Epithelial cell of esophagus (primary cell): ENCODE measurements at places on chromosomes 3 and 15.

DNA sequence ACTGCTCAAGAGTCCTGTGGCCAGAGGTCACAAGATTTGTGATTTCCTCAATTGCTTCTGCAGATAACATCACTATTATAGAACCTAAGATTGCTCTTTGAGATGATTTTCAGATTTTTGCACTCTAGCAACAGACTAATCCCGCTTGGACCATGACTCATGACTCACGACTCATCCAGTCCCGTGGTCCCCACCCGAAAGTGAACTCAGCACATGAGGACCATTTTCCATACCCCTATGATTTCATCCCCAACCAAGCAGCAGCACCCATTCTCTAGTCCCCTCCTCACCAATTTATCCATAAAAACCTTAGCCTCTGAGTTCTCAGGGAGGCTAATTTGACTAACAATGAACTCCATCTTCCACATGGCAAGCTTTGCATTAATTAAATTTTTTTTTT, 106.3 kb upstream of the ALCAM start:
- no peak for DNase-seq

GRCh38 chr3:184604039-184604601, 42.5 kb downstream of the EPHB3 start:
- DNase-seq = no peak

GRCh38 chr3:192819001-192819569, 91.7 kb upstream of the FGF12 start:
- peak; percentile 83 for DNase-seq

DNA sequence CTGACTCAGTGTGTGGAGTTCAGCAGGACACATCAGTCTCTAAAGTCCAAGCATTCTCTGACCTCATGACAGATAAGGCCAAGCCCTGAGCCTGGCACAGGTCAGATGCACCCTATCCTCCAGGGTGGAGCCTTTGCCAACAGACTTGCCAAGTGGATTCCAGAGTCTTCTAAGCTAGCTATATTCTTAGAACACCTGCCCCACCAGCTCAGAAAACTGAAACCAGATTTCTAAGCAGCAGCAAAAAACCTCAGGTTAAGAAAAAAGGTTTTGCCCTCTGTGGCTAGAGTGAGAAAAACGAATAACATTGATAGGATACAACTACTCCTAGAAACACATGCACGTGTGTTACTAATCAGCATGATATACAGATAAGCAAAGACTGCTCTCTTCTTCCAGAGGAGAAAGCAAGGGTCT, 11.6 kb downstream of the RMDN3 start:
- DNase-seq = no peak

DNA sequence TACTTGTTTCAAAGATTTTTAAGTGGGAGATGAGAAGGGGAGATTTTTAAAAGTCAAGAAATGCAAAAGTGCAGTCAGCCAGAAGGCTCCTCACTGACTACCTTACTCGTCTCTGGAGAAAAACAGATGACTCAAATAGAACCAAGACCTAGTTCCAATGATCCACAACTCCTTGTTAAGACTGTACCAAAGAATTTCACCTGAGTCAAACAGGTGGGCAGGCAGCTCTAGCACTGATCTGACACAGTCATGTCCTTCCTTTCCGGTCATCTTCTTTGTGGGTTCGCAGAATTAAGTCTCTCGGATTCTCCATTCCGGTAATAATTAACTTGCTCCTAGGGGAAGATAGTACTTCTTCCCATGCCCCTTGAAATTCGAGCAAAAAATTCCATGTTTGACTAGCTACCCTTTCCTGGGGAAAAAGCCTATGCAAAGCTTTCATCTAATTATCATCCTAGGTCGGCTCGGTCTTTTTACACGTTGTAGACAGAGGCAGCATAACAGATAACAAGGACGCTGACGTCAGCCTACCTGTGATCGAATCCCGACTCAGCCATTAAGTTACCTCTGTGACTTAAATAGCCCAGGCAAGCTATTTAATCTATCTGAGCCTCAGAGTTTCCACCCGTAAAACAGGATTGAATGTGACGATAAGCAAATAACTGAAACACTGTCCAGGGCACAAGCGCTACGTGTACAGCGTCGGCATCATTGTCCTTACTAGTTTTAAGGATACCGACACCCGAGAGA, 758 bp downstream of the SELENOK start:
- DNase-seq = peak; percentile 77

GRCh38 chr3:20059929-20060328, 19.7 kb downstream of the KAT2B start:
- no peak for DNase-seq

DNA sequence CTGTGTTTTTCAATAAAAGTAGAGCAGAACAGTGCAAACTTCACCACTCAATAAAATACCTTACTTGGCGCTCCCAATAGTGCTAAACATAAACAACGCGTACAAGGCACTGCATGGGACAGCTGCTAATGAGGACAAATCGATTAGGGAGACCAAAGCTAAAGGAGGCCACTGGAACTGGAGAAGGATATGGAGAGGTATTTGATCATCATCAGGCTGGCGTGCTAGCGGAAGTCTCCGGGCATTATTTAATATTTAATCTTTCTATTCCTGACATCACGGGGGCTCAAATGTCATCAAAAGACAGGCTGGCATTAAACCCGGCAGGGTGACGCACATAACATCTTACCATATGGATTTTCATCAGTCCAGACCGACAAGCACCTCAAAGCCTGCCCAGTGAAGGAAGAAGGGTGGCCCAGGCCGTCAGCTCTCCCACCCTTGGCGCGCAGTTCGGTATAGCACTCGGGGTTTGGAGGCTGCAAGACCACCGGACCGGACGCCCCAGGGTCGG, 604 bp downstream of the CCPG1 start:
- peak; percentile 27 for DNase-seq

DNA sequence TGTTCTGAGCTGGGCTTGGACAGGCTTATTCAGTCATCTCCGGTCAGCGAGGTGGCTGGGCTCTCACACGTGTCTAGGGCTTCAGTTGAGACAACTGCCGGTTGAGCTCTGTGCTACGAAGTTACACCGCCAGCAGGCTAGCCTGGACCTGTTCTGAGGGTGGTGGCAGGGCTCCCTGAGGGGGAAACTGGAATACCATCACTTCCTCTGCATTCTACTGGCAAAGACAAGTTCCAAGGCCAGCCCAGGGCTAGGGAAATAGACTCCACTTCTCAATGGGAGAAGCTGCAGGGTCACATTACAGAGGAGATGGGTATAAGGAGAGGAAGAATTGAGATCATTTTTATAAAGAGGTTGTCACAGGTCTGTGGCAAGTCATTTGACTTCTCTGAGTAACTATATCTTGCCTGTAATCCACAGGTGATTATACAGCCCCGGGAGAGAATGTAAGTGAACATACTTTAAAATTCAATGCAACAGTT, 106.8 kb upstream of the IL12A start:
- peak; percentile 99 for DNase-seq

GRCh38 chr3:175411946-175412345, 552.8 kb downstream of the NAALADL2 start:
- DNase-seq = no peak

GRCh38 chr3:31932990-31933389, 48.1 kb downstream of the OSBPL10 start:
- DNase-seq = no peak

GRCh38 chr15:27454281-27455075, 483.5 kb downstream of the GABRG3 start:
- peak; percentile 83 for DNase-seq

GRCh38 chr15:33460166-33460805, 149.5 kb downstream of the RYR3 start:
- DNase-seq = peak; percentile 96

GRCh38 chr3:102481050-102481449, 46.2 kb downstream of the ZPLD1 start:
- DNase-seq = no peak

DNA sequence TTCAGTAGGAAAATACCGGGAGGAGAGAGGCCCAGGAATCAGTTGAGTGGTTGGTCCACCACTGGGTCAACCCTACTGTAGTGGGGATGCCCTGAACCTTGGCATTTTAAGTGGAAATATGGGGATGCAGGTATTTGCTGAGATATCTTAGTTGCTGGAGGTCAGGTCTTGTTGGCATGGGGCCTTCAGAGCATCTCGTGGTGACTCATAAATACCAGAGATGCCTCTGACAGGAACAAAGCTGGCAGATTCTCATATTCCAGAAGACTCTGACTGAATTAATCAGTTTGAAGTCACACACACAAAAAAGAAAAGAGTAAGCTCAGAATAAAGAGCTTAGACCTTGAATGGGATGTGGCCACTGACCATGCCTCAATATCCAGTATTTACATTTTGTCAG, 91.6 kb downstream of the CACNA2D3 start:
- DNase-seq = peak; percentile 7

GRCh38 chr15:74200412-74200815, 2.2 kb downstream of the STRA6 start:
- DNase-seq = peak; percentile 90

GRCh38 chr3:159898147-159898546, 90.5 kb upstream of the IL12A start:
- no peak for DNase-seq

DNA sequence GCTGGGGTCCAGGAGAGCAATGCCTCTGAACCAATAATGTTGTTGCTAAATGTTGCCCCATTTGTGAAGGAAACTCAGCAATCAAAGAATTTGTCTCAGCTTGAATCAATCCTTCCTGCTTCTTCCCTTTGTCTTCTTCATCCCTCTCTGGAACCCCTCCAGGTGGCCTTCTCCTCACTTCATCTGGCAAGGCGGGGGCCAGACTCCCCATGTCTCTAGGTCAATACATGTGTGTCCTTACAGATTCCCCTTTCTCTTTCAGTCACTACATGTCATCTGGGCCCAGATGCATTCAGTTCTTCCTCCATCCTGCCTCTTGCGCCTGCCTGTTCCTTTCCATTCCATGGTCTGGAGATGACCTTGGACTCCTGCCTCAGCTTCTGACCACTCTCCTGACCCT, 8.0 kb upstream of the LTF start:
- DNase-seq = no peak

GRCh38 chr3:48565591-48566400, 2.2 kb upstream of the UCN2 start:
- DNase-seq = peak; percentile 73

DNA sequence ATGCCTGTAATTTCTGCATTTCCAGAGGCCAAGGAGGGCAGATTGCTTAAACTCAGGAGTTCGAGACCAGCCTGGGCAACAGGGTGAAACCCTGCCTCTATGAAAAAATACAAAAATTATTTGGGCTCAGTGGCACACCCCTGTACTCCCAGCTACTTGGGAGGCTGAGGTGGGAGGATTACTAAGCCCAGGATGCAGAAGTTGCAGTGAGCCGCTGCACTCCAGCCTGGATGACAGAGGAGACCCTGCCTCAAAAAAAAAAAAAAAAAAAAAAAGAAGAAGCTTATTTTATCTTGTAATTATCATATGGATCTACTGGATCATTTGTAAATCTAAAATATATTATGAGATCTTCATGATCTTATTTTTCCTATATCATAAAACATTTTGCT, 84.1 kb downstream of the PPCDC start:
- no peak for DNase-seq

DNA sequence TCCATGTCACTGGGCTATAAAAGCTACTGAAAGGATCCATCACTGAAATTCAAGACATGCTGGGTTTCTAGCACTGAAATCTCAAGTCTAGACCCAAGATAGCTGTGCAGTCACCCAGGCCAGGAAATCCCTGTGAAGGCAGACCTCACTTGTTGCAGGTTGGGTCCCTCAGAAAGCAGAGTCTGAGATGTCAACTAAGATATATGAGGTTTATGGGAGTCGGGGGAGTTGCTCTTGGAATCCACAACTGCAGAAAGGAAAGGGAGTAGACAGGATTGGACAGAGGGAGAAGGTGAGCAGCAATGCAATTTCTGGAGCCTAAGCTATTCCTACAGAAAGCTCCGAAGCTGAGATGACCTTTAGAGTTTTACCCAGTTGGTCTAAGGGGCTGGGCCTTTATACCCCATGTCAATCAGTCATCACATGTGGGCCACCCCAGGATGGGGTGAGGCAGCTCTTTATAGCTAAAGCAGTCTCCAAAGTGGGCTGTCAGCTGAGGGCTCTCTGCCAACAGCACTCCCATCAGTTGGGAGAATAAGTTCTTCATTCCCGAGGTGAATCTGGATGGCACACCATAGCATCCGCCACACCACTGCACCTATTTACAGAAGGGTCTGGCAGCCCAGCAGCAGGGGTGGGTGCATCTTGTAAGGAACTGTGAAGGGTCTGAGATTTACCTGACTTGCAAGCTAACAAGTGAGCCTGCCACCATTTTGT, 52.3 kb upstream of the ACVR2B start:
- no peak for DNase-seq

DNA sequence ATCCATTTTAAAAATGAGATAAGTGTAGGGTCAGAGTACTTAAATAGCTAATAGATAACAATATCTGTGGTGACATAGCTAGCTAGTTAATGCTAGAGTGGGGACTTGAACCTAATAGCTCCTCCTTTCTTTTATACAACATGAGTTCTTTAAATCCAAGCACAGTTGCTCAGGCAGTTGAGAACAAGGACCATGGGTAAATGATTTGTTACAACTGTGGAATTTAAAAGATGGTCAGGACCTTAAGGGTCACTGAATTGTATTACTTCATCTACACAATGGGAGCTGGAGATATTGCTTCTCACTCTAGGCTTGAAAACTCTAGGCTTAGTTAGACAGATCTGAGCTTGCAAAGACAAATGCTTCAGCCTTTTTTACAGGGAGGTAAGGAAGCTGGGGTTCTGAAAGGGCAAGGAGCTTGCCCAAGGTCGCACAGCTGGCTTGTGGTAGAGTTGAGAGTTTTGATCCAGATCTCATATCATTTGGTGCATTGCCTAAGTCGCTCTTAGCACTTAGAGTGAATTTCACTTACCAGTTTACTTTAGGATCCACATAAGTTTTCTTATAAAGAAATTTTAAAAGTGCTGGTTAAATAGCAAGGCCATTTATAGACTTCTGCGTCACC, 90.2 kb downstream of the EDEM1 start:
- no peak for DNase-seq

- DNase-seq = no peak
Measured at GRCh38 chr15:98586066-98586465, 62.3 kb upstream of the IGF1R start.

GRCh38 chr3:85846940-85847339, 888.2 kb downstream of the CADM2 start:
- no peak for DNase-seq

GRCh38 chr15:74621936-74622335, 6.3 kb downstream of the CLK3 start:
- DNase-seq = no peak

GRCh38 chr3:150096700-150097587, 126.2 kb upstream of the PFN2 start:
- no peak for DNase-seq
